ENCODE measurements at places on chromosomes 2 and 18. TPM values are rescaled to one million over a fixed set of nuclear protein-coding genes. Genes with fewer than 3 reads are reported as not detected.

DNA sequence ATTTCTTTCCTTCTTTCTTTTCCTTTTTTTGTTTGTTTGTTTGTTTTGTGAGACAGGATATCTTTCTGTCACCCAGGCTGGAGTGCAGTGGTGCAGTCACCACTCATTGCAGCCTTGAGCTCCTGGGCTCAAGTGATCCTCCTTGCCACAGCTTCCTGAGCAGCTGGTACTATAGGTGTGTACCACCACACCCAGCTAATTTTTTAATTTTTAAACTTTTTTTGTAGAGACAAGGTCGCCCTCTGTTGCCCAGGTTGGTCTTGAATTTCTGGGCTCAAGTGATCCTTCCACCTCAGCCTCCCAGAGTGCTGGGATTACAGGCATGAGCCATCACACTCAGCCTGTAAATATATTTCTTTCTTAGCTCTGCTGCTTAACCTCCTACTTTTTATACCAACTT lies 83.4 kb upstream of the CYP20A1 start:
- DNase-seq: peak; percentile 3

DNA sequence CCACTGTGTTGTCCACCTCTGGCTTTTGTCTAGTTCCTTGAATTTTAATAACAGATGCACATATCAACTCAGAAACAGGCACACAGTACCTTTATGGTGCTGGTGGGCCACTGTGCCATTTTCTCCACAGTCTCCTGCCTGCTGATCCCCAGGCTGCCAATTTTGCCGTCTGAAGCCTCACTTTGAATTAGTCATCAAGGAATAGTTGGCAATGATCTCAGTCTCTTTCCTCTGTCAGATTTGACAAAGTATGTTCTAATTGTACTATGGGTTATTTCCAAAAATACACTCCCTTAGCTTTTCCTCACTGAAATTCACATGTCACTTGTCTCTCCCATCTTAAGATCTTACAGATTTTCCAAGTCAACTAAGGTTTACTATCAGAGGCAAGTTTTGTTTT lies 140.7 kb downstream of the ZNF516 start:
- no peak for DNase-seq

CABYR gene
- not detected for total RNA-seq

KLHL30 gene
- total RNA-seq: 0.61 TPM
